ENCODE measurements at places on chromosomes 16 and 17.

- DNase-seq, result peak; percentile 36
Measured at GRCh38 chr17:4142107-4142900, 526 bp downstream of the ZZEF1 start.

DNA sequence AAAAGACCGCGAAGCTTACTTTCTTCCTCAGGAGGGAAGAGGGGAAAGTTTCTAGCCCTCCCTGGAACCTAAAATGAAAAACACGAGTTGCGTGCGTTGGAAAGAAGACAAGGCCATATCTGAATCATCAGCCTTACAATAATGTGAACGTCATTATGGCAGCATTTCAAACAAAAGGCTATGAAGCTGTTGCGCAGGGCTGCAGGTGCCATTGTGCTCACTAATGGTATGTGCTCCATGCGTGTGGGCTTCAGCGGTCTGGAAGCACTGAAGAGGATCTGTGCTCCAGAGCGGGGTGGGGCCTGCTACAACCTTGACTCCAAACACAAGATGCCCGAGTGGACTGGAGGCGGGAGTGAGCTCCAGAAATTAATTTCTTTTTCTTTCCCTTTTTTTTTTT lies 12.1 kb upstream of the CYB5B start:
- no peak for DNase-seq

- no peak for DNase-seq
Measured at GRCh38 chr17:83050651-83051395, 28.6 kb upstream of the METRNL start.

DNA sequence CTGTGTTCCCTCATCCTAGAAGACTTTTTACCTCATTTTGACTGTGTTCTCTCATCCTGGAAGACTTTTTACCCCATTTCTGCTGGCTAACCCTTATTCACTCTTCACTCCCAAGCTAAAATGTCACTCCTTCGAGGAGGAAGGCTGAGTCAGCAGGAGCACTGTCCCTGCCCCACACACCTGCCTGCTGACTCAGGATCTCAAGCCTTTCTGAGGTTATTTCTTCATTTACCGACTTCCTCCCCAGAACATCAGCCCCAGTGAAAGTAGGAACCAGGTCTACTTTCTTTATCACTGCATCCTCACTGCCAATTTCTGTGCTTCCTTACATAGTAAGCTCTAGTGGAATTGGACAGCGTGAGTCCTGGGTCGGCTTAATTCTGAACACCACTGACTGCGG lies 220.6 kb downstream of the HS3ST4 start:
- no peak for DNase-seq

- DNase-seq, result no peak
Measured at GRCh38 chr16:65728167-65728566, 606.3 kb upstream of the CDH11 start.

GRCh38 chr16:52318302-52319009 lies 228.5 kb downstream of the TOX3 start:
- DNase-seq, result no peak

DNA sequence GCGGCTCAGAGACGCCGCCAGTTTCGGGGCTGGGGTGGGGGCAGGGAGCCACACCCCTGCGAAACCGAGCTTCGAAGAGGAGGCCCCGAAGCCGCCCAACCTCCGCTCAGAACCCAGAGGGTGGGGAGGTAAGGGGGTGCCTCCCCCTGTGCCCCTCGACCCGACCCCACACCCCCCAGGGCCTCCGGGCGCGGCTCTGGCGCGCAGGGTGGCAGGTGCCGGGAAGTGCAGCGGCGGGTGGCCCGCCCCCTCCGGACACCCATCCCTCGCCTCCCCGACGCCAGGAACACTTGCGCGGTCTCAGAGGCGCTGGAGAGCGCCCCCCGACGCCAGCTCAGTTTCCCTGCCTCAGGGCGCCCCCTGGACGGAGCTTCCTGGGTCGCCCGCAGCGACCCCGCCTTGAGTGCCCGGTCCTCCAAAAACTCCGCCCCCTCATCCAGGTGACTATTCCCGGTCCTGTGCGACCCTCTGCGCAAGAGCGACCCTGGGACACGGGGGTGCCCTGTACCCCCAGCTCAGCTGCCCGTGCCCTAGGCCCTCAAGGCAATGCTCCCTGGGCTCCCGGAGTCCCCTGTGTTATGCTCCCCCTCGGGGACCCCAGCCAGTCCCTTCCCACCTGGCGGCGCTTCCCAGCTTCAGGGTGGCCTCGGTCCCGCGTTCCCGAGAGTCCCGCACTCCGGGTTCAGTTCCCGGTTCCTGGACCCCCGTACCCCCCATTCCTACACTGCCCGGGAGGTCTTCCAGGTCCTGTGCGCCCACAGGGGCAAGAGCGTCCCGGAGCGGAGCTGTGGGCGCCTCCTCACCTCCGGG lies 562 bp downstream of the PPL start:
- DNase-seq, result peak; percentile 32

DNA sequence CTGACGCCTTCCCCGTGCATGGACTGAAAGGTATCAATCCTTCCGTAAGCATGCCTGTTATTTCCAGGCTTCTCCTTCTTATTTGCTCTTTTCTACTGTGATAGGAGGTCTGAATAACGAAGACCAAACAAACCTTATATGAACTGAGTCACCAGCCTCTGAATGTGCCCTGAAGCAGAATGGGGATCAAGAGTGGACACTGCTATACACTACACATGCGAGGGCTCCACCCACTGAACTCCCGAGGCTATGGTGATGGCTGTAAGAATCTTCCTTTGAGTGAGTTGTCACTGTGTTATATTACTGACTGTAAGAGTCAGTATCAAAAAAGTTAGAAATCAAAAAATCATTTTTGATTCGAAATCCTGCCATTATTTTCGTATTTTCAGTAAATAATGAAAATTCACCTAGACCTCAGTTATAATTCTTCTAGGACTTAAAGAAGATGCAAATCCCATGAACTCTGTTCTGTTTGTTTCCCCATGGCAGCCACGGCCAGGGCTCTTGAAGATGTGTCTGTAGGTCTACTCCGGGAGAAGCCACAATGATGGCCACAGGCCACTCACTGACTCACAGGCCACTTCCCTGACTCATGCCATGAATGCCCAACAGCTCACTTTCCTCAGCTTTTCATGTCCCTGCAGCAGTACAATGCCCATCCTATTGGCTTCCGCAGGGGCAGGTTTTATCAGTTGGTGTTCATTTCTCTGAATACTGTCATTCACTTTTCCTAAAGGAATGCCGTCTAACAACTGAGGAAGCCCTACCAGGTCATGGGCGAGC lies 54.7 kb downstream of the ZZEF1 start:
- no peak for DNase-seq

- no peak for DNase-seq
Measured at GRCh38 chr17:37182786-37183465, 192.9 kb upstream of the C17orf78 start.

- DNase-seq, result no peak
Measured at GRCh38 chr17:38922538-38923297, 2.7 kb upstream of the LASP1NB start.

GRCh38 chr17:20987511-20987910 lies 55.3 kb downstream of the USP22 start:
- no peak for DNase-seq

DNA sequence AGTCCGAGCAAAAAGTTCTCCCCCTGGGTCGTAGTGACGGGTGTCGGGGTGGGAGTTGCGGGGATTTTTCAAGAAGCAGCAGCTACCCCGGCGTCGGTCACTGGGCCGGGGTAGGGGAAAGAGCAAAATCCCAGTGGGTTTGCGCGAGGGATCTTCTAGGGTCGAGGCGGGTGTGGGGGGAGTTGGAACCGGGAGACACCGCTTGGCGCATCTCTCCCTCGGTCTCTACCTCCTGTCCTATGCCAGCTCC lies 2.3 kb upstream of the UBTF start:
- DNase-seq, result no peak

- DNase-seq, result peak; percentile 52
Measured at GRCh38 chr16:84266451-84266850, 26.6 kb upstream of the KCNG4 start.

DNA sequence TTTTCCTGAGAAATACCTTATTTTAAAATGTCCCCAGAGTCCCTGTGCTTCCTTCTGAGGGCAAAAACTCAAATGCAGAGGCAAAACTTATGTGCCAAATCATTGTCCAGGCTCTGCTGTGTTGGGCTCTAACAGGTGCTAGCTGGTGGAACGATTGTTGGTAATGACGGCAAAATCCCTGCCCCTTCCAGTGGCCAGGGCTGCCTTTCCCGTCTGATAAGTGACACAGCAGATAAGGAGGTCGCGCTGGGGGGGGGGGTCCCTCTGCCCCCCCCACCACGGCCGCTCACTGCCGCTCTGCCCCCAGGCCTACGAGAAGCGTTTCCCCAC lies 29.1 kb downstream of the SEC14L5 start:
- no peak for DNase-seq

DNA sequence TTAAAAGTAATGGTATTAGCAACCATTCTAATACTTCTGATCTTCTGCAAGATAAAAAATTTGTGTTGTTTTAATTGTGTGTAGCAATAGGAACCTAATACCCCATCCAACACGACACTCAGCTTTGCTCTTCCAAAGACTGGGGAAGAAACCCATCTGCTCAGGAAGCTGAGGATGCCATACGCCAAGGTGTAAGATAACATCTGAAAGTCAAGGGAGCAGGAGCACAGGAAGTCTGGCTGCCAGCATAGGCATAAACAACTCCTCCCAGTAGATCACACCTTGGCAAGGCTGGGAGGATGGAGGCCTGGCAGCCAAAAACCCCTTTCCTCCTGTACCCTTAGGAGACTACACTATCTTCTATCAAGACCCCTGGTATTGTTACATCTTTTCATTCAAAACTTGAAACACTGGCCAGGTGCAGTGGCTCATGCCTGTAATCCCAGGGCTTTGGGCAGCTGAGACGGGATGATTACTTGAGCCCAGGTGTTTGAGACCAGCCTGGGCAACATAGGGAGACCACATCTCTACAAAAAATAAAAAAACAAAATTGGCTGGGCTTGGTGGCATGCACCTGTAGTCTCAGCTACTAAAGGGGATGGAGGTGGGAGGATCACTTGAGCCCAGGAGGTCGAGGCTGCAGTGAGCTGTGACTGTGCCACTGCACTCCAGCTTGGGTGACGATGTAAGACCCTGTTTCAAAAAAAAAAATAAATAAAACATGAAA lies 5.7 kb upstream of the SPHK1 start:
- DNase-seq, result peak; percentile 15

GRCh38 chr16:68644296-68644695 lies 814 bp upstream of the CDH3 start:
- no peak for DNase-seq

- no peak for DNase-seq
Measured at GRCh38 chr16:4369007-4369733, 2.5 kb upstream of the VASN start.

- DNase-seq, result peak; percentile 70
Measured at GRCh38 chr17:1532836-1533602, 16.6 kb upstream of the INPP5K start.

DNA sequence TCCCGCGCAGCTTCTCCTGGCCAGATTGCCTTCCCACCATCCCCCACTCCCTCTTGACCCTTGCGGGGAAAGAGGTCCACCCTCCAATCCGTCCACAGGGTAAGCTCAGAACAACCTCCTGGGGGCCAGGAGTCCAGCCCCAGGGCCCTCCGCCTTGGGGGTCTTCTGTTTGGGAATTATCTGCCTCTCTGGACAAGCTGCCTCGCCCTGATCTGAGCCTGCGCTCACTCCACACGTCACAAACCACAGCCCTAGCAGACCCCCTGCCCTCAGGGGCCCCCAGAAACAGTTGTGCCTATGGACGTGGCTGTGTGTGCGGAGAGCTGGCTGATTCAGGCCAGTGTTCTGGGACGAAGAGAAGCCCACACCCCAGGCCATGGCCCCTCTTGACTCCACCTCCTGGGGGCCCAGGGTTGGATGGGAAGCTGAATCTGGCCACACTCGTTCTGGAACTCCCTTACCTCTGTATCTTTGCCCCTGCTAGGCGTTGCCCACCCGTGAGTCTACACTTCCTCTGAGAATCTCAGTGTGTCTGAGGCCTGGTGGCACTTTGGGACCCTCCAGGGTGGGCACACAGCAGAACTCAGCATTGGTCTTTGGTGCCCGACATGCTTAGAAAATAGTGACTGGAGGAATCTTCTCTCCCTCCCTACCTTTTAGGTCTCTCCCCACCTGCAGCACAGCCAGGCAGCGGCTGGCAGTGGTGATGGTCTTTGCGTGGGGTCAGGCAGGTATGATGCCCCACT lies 119.9 kb upstream of the SMURF2 start:
- DNase-seq, result no peak

- no peak for DNase-seq
Measured at GRCh38 chr16:87416826-87417527, 24.8 kb downstream of the MAP1LC3B start.

- DNase-seq, result no peak
Measured at GRCh38 chr17:70750983-70751382, 581.7 kb downstream of the KCNJ2 start.

- no peak for DNase-seq
Measured at GRCh38 chr16:66605177-66605978, 874 bp downstream of the CMTM3 start.

Data from hematopoietic multipotent progenitor cell (in vitro differentiated cells).